ENCODE measurements at places on chromosomes 12 and 14.

DNA sequence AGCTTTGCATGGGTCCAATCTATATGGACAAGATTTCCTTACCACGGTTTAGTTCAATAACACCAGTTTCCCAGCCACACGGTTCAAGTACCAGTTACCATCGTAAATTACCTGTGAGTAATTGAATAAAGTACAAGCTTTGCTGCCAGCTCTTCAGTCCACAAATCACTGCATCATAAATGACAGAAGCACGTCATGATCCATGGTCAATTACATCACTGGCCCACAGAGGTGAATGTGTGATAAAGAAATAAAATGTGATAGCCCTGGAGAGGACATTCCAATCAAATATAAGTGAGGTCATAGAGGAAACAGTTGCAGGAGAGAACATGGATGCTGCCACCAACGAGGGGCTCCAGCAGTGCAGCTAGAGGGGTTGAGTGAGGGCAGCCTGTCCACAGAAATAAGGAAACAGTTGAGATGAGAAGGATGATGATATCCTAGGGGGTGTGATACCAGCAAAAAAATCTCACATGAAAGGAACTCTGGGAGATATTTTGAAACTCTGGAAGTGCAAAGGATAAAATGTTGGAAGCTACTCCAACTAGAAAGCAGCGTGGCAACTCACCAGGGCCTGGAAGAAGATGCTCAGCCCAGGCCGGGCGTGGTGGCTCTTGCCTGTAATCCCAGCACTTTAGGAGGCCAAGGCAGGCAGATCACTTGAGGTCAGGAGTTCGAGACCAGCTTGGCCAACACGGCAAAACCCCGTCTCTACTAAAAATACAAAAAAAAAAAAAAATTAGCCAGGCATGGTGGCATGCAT is 5.8 kb upstream of the DYNC1H1 start:
- DNase-seq = no peak

DNA sequence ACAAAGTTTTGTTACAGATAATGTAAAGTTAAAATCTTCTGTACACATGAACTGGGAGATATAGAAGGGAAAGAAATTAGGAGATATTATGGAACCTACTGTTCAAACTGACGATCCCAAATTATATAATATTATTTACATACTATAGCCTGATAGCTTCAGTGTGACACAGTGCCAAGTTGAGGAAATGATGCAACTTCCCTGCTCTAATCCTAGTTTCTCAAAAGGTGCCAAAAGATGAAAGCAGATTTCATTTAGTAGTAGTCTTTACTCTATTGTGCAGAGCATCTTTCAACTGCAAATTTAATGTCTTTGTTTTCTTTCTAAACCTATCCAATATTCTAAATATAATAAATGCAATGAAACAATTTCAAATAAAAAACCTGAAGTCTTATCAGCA is 46.9 kb downstream of the COCH start:
- DNase-seq = no peak

GRCh38 chr12:69985656-69986055 is 160.6 kb downstream of the MYRFL start:
- DNase-seq = no peak

DNA sequence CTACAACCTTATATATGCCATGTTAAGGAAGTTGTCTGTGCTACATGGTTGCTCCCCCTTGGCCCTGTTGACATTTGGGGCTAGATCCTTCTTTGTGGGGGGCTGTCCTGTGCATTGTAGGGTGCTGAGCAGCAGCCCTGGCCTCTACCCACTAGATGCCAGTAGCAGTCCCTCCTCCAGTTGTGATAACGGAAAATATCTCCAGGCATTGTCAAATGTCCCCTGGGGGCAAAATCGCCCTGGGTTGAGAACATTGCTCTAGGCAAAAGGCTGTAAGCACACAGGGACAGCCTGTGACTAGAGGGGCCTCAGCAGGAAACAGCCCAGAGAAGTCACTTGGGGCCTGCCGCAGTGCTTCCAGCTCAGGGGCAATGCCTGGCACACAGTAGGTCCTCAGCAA is 1100.3 kb downstream of the BCL11B start:
- DNase-seq = no peak

DNA sequence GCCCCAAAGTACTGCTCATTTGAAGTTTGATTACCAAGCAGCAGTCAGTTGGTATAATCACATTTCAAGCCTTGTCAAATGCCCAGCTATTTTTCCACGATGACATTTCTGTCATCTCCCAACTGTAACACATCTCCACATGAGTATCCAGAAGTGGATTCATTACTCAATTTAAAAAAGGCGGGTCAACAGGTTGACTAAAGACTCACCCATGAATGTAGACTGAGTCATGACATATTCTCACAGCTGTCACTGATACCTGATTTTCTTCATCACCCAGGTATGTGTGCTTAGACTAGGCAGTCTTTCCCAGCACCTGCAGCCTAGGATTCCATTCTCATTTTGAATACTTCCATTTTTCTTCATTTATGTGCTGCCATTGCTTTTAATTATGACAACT is 75.1 kb upstream of the DBX2 start:
- no peak for DNase-seq

DNA sequence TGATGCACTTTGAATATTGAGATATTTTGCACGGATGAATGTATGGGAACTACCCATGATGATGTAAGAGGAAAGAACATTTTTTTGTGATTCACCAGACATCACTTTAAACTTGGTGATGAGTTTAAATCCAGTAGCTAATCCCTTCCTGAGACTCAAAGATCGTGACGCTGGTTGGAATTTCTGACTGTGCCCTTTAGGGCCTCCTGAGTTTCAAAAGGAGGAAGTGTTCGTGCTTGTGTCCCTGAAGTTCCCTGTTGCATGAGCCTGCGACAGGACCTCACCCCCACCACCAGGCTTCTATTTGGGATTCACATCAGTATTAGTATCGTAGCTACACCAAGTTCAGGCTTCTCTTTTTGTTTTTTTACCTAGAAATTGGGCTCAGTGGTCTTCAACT is 18.6 kb upstream of the RIN3 start:
- no peak for DNase-seq

DNA sequence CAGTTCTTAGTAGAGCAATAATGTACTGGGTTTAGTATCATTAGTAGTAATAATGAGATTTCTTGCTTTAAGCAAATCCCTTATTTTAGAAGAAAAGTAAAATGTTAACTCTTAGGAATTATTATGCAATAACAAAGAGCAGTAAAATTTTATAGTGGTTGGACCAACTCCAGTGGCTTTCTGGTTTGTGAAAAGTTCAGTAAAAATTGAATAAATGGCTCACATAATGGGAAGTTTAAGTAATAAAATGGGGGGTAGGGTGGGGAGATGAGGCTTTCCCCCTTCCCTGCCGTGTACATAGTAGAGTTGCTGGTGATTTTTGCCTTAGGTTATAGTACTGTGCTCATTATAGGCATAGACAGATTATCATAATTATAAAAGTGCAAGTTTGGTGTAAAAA is 250.5 kb upstream of the ATP2B1 start:
- DNase-seq = no peak

- DNase-seq = no peak
Observed at GRCh38 chr12:65949971-65950370, 125.7 kb downstream of the HMGA2 start.

DNA sequence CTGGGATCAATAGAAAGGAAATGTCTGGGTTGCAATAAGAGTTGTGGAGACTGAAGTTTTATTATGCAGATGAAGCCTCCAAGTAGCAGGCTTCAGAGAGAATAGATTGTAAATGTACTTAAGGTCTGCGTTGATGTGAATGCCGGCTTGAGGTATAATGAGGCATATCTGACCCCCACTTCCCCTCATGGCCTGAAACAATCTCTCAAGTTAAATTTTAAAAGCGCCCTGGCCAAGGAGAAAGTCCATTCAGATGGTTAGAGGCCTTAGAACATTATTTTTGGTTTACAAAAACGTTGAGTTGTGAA is 28.3 kb upstream of the HIGD1C start:
- DNase-seq = no peak

DNA sequence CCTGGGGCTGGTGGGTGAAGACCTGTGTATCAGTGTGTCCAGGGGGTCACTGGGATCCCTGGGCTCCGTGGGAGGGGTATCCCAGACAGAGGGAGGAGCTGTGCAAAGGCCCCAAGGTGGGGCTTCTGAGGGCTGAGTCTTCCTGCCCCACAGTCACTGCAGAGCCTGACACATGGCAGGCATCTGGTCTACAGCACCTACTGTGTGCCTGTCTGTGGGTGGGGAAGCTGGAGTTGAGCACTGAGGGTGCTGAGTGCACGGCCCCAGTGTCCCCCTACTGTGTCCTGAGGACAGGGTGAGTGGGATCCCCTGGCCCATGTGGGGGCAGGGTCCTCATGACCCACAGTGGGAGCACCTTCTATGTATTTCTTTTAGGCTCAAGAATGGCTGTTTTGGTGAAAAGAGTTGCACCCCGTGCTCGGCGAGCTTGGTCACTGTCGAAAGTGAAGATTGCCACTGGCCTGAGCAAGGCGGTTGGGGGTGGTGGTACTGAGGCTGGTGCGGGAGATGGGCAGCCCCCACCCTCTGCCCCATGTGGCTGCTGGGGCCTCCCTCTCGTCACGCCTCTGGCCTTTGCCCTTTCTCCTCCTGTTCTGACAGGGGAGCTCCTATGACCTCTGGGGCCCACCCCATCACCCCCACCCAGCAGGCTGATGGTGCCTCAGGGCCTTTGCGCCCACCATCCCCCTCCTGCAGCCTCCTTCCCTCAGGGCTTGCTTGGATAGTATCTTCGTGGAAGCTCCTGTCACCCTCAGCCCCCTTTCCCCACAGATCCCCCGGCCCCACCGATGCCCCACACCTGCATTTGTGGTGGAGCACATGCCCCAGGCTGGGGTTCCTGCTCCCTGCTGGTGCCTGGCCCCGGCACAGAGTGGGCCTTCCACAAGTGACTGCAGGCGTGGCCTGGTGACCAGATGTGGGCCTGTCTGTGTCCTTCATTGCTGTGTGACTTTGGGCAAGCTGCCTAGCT is 55.8 kb downstream of the BEGAIN start:
- no peak for DNase-seq

- DNase-seq = no peak
Observed at GRCh38 chr14:89428546-89429198, 11.6 kb upstream of the FOXN3 start.

GRCh38 chr12:93707836-93708235 is 30.7 kb downstream of the CRADD start:
- no peak for DNase-seq

GRCh38 chr12:7123806-7124522 is 4.7 kb downstream of the RBP5 start:
- no peak for DNase-seq

DNA sequence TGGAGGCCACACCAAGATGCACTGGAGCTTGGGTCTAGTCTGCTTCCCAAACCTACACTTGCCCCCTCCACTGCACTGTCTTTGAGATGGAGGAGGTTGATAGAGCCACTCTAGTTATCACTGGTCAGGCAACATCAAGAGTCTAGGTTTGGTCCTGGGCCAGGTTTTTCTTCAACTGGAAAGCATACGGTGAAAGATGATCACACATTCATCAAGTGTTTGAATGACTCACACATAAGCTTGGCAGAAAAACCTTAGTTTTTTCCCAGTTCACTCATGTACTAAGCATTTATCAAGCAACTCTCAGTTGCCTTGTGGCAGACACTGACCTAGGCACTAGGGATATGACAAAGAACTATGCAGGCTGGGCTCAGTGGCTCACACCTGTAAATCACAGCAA is 84.5 kb downstream of the PLEKHG3 start:
- no peak for DNase-seq

DNA sequence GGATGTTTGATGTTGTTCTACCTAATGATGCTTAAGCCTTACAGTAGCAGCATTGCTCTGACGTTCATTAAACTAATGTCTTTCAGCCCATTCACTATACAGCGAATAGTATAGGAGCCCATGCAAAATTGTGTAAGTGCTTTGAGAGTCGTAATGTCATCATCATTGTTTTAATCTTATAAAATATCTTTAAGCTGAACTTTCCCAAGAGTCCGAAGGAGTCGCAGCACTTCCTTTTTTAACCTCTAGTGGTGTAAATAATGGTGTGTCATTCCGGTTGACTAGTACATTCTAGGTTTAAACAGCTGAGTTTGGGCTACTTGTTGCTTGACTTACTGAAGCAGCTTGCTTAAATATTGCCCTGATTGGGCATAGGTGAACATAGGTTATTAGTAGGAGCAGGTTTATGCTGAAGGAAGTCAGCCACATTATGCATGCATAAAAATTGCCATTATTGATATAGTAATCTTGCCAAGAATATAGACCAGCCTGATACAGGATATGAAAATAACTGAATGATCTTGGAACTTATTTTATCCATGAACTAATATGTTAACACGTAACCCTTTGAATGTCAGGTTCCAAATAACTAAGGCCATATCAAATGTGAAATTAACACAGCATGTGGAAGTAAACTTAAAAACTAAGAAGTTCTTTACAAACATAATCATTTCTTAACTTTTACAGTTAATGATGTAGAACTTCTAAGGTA is 2.6 kb downstream of the WNK1 start:
- DNase-seq = no peak

- peak; percentile 95 for DNase-seq
Observed at GRCh38 chr12:106139422-106140171, 843 bp upstream of the NUAK1 start.

DNA sequence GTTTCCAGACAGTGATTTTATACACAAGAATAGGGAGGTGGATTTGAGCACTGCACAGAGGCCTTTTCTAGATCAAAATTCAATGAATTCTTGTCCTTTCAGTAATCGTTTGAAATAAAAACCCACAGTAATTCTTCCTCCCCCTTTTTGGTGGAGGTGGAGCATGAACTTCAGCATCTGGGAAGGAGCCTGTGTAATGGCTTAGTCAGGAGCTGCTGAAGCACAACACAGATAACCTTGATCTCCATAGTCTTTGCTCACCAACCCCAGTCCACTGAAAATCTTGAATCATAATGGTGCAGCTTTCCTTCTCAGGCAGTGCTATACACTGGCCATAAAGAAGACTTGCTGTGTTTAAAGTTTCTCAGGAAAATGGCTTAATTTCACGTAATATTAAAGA is 6.4 kb upstream of the TBPL2 start:
- DNase-seq = no peak

DNA sequence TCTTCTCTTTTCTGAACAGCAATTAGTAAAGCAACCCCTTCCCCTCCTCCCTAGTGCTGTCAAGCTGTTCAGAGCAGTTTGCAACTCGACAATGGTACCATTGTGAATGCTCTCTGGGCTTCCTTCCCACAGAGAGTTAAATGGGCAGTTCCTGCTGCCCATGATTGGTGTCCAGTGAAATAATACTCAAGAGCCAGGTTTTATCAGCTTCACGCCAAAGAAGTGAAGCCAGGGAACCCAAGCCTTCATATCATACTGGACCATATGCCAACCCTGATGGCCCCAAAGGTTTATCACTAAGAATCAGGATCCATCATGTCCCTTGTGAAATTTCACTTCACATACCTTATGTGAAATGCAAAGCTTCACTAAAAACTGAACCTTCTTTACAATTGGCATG is 24.7 kb downstream of the INSM2 start:
- DNase-seq = no peak

DNA sequence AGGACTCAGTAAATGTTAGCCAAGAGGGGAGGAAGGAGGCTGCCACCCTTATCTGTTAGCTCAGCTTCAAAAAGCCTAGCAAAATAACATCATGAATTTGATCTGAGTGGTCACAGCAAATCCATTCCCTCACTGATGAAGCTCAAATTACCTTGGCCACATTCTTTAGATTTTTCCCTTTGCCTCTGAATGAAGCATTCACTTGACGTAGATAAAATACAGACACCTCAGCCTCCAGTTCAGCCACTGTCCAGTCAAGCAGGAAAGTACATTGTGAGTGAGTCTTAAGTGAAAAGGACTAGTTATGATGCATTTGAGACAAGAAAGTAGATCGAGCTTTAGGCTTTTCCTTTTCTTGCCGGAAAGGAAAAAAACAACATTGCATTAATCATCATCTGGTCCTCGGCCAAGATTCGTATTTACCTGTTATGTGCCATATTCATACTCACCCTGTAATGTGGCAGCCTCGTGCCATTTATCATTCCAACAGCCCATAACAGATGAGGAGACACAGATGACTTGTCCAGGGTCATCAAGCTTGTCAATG is 146.5 kb downstream of the ETV6 start:
- DNase-seq = peak; percentile 89

All from kidney (tissue), 22 donors.